ENCODE measurements at places on chromosomes 5 and 9.

- DNase-seq = no peak
Measured at GRCh38 chr9:71990466-71990865, 69.9 kb downstream of the C9orf57 start.

DNA sequence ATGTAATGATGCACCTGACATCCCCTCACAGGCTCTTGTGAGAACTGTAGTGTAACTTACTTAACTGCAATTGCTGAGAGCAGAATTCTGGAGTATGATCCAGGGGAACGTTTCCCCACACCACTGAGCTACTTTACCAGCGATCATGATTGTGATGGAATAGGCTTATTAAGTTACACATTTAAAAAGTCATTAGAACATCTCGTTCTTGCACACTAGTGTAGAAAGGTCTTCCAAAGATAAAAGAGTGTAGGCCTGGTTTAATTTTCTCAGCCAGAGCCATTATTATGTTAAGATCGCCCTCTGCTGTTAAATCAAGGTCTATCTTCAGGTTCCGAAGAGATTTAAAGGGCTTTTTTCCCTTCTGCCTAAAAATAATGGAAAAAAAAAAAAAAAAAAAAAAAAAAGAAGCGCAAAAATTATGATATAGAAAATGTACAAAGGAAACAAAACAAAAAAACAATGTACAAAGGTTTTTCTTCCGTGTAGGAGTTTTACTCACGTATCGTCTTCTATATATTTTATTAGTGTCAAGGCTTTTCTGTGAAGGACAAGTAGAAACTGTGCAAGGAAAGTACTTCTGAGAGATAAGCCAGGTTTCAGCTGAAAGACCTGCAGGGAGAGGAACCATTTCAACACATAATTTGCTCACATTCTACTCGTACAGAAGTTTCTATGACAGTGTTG lies 18.6 kb upstream of the MOB3B start:
- no peak for DNase-seq

DNA sequence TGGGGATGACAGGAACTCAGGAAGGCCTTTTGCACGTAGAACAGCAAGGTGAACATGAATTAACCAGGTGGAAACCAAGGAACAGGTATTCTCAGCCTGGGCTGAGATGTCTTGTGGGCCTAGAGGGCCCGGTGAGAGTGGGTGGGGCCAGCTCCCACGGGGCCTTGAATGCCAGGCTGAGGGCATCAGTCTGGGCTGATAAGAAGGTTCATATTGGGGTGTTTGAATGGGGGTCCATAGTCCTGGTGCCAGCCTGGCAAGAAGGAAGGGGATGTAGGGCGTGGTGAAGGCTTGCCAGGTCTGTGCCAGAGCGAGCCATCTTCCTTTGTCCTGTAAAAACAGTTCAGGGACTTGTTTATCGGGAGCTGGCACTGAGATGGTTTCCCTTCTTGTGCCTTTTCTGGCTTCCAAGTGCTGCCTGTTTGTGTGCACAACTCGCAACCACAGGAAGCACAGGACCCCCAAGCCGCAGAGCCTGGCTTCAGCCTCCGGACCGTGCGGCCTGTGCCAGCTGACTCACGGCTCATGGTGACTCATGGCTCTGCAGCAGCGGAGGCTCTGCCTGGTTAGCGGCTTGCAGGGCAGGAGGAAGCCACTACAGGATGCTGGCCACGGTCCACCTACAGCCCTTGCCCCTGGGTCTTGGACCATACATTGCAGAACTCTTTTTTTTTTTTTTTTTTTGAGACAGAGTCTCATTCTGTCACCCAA lies 2.4 kb downstream of the CARD19 start:
- peak; percentile 62 for DNase-seq

DNA sequence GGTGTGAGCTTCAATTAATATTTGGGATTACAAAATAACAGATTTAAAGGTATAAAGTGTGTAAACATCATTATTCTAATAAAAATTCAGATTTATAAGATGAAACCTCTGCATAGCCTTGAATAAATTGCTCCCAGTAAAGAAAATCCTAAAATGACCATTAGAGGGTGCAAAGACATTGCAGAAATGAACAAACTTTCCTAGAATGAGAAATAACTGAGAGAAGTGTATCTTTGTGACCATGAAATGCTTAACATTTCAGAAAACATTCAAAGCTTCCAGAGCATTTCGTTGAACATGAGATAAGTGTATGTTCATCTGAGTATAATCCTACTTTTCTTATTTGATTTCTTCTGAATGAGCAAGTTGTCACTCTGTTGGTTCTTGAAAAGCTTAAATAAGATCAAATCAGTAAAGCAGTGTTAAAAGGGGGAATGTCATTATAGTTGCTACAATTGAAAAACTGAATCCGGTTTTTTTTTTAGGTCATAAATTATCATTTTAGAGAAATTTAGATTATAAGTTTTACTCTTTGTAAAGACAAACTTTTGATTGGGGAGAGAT lies 24.7 kb upstream of the NUDT12 start:
- no peak for DNase-seq

DNA sequence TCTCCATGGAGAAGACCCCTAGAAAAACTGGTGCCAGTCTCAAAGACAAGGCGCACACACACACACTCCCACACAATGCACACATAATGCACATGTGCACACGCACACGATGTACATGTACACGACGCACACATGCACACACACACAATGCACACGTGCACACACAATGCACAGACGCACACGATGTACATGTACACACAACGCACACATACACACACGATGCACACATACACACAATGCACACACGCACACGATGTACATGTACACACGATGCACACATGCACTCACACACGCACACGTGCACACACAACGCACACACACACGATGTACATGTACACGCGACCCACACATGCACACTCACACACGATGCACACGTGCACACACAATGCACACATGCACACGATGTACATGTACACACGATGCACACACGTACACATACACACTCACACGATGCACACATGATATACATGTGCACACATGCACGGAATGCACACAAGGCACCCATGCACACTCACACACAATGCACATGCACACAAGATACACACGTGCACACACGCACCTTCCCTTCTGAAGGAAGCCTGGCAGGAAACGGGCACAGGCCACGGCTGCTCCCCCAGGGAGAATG lies 76.5 kb downstream of the VAV2 start:
- DNase-seq = no peak

DNA sequence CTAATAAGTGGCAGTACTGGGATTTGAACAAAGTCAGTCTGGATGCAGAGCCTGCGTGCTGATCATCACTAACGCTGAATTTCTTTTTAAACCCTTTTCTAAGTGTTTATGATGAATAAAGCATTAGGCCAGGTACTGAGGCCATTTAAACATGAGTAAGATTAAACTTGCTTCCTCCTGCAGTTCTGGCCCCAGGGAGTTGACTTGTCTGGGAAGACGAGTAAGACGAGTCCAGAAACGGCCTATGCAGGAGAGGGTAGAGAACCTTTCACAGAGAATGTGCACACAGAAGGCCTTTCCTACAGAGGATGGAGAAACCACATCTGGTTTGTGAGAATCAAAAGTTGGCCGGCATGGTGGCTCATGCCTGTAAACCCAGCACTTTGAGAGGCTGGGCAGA lies 42.9 kb downstream of the SPRY4 start:
- no peak for DNase-seq

DNA sequence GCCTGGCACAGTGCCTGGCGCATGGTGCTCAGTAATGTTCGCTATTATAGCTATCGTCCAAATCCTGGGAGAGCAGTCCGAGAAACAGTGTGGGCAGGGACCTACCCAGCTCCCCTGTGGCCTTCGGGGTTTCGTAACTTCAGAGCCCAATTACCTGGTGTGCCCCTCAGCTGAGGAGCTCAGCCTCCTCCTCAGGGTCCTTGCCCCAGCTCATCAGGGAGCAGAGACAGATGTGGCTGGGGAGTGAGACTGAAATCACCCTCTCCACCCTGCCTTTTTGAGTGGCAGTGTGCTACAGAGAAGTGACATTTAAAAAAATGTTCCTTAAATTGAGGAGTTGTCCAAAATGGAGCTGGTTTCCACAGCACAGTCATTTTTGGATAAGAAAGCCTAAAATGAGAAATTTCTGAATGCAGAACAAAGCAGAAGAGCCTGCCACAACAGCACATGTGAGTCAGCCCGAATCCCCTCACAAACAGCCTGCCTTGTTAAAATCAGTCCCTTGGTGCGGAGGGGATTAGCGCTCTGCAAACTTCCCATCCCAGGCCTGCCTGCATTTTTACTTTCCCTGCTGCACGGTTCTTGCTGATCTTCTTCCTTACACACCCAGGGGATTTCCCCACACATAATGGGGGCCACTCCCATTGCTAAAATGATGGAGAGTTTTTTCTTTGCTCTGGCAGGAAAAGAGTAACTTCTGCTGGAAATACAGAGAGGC lies 78.1 kb upstream of the PITX1 start:
- no peak for DNase-seq

DNA sequence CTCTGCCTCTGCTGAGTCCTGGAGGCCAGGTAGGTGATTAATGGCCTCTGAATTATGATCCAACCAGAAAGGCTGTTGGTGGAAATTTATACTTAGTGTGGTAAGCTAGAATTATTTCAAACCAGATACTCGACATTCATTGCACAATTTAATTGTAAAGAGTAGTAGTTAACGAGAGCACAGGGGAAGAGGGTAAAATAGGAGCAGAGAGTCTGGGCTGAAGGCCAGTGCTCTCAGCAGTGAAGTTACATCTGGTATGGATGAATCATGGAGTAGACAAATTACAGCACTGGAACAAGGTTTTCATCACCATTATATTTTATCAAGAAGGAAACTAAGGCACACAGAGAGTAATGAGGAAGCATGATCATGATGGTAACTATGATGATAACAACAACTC lies 92.5 kb downstream of the TLR4 start:
- DNase-seq = no peak

DNA sequence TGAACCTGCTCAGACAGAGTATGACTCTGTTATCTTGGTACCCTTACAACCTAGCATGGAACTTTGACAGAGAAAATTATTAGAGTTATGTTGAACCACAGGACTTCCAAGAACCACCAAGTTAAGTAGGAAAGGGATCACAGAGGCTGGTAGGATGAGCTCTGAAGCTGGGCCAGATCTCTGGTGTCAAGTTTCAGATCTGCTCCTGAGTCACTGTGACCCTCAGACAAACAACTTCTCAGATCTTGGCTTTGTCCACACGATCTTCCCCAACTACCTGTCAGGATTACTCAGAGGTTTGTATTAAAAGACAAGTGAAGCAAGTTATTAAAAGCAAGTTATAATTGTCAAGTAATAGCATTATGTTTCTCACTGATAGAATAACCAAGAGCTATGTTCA lies 189.0 kb downstream of the SEC61B start:
- no peak for DNase-seq

DNA sequence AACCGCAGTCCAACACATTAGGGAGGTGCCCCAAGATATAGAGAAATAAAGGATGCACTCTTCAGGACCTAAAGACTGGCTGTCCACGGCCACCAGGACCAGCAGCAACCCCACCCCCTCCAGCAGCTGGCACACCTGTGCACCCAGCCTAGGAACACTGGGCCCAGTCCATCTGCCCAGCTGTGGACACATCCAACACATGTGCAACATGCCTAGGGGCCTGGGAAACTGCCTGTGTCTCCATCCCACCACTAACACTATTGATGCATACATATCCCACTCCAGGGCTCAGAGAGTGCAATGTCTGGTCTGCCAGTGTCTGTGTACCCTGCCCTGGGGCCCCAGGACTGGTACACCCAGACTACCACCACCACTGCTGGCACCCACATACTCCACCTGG lies 1781.3 kb downstream of the MAT2B start:
- no peak for DNase-seq

DNA sequence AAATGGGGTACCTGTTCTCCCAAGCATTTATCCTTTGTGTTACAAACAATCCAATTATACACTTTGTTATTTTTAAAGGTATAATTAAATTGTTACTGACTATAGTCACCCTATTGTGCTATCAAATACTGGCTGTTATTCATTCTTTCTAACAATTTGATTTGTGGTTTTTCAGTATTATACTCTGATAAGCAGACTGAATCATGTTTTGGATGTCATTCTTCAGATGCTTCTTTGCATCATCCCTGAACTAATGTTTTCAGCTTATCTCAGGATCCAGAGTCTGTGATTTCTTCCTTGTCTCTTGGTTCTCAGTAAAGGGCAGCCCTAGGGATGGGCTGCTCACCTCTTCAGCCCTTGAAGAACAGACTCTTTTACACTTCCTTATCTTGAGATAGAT lies 177.8 kb upstream of the SGCD start:
- DNase-seq = no peak

- no peak for DNase-seq
Measured at GRCh38 chr9:129414377-129414992, 206.4 kb downstream of the C9orf50 start.
